ENCODE measurements at places on chromosomes 5 and 9.

- no peak for DNase-seq
These were observed 25.2 kb downstream of the TGFBR1 start for GRCh38 chr9:99130069-99130468.

GRCh38 chr9:109568568-109569210 is 70.6 kb upstream of the PTPN3 start:
- DNase-seq, result no peak

- DNase-seq, result no peak
These were observed 33.1 kb upstream of the TLX3 start for GRCh38 chr5:171275841-171276544.

DNA sequence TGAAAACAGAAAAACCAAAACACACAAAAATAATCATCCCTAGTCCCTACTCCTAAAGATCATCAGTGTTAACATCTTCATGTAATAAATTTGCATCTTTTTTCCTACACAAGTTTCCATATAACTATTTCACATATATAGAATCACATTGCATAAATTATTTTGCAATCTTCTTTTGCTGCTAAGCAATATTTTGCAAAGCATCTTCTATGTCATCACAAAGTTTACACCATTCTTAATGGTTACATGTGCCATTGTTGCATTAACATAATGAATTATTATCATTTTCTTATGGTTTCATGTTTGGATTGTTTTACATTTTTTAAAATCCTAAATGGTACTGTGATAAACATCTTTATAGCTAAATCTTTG is 17.8 kb downstream of the SH3TC2 start:
- no peak for DNase-seq

GRCh38 chr5:158922816-158923215 is 176.9 kb downstream of the EBF1 start:
- DNase-seq, result no peak

- DNase-seq, result no peak
These were observed 39.2 kb downstream of the IRF1 start for GRCh38 chr5:132451387-132451786.

All from activated T-cell treated with anti-CD3 and anti-CD28 coated beads, Interleukin-2, amount 50 U/mL, for 48 hours (primary cell).